NCI-H2029 treated with DMSO at 0.1 percent for 48 hours (cell line): ENCODE measurements at places on chromosomes 6 and 20.

- no peak for DNase-seq
Observed at GRCh38 chr6:41942067-41942851, 651 bp upstream of the CCND3 start.

- DNase-seq: peak; percentile 96
Observed at GRCh38 chr6:21928827-21929226, 335.3 kb downstream of the SOX4 start.

GRCh38 chr6:108596956-108597355, 36.2 kb downstream of the FOXO3 start:
- DNase-seq: no peak

DNA sequence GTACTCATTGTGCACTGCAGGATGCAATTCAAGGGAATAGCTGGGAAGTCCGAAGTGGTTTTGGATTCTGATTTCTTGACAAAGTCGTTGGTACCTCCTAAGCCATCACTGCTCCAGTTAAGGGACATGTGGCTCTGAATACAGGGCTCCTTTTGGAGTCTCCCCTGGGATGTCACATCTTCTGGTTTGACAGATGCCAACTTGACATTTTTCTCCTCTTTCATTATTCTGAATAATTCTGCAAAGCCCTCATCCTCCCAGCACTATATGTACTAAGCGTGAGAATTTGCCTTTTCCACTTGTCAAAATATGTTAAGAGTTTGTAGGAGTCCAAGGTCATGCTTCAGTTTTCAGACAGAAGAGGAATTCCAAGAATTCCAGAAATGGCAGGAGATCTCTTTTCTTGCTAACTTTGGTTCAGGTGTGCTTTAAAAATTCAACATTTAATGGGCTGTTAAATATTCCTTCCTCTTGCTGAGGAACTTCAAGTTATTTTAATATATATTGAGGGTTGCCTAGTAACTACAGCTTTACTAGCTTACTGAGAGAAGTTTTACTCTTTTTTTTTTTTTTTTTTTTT, 38.7 kb downstream of the DOK5 start:
- DNase-seq: no peak

- no peak for DNase-seq
Observed at GRCh38 chr20:11227602-11228001, 553.8 kb upstream of the JAG1 start.

DNA sequence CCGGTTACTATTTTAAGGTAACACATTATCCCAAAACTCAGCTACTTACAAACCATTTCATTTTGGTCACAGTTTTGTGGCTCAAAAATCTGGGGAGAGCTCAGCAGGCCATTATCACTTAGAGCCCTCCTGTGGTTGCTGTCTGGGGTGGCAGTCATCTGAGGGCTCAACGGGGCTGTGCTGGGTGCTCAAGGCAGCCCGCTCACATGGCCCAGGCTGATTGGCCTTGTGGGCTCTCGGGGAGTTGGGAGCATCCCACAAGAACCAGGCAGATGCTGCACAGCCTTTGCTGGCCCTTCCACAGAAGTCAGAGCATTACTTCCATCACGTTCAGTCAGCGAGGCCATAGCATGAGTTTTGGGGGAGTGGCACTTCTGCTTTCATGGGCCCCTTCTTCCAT, 6.3 kb upstream of the VSX1 start:
- DNase-seq: no peak

DNA sequence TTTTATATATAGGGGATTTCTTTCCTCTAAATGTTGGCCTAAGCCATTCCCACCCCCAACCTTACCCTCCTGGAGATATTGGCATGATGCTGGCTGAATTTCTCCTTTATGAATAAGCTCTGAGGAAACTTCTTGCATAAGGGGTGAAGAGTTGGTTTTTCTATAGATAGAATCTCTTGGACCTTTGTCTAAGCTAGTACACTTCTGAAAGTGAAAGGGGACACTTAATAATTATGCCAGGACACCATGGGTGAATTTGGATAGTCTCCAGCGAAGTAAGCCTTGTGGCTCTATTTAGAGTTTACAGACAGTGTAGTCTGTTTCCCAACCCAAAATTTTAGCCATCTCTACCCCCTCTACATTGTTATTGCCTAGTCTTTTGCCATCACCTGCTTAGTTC, 27.1 kb upstream of the FABP7 start:
- DNase-seq: no peak

- peak; percentile 64 for DNase-seq
Observed at GRCh38 chr6:93417421-93418013, 1.8 kb downstream of the EPHA7 start.

- DNase-seq: no peak
Observed at GRCh38 chr6:76420094-76420493, 347.6 kb upstream of the IMPG1 start.

- DNase-seq: no peak
Observed at GRCh38 chr20:51026269-51026668, 3.4 kb upstream of the KCNG1 start.

- DNase-seq: no peak
Observed at GRCh38 chr6:75460681-75461080, 32.9 kb downstream of the FILIP1 start.

DNA sequence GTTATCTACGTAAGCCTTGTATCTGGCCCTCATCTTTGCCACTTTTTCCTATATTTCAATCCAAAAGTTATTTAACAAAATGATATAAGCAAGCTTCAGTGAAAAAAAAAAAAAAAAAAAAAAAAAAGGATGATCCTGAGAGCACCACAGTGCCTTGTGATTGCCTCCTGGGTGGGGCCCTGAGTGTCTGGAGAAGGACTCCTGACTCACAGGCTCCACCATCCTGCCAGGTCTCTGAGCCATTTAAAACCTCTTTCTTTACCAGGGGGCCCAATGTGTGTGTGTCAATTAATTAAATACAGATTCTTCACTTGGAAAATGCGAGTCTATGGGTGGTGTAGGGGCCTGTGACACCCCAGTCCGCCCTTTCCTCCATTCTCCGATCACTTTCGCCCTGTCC, 105.2 kb downstream of the SMOC2 start:
- no peak for DNase-seq

DNA sequence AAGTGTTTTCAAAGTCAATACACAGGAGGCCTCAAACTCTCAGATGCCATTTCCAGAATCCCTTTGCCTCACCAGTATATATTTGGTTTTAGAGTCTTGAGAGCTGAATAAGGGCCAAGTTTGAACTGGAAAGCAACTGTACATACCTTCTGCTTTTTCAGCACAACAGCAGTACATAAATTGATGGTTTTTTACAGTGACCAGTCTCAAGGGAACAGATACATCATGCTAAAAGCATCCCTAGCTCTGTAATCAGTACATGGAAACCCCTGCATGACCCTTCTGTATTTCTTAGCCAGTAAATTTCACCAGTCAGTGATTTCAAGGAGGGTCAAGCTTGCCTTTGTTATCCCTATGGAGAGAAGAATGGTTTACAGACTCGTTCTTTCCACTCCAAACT, 40.6 kb upstream of the ECHDC1 start:
- no peak for DNase-seq

DNA sequence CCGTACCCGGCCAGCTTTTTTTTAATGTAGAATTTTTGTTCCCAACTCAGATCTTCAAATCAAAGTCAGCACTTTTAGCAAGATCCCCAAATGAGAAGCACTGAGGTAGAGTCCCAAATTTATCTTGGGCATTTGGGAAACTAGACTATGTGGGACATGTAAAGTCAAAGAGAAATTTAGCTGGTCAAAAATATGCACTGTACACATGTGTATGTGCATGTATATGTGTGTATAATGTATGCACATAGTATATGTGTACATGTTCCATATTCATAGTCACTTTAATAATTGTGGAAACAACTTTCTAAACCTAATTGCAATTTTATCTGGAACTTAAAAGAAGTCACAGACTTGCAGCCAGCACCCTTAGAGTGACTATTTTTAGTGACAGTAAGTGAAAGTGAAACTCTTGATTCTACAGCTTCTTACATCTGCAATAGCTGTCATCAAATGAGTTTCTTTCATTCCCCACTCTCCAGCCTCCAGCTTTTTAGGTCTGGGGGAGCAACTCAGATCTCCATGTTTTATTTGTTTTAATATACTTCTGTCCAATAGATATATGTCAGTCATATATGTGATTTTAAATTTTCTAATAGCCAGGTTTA, 53.6 kb downstream of the CDC40 start:
- no peak for DNase-seq

DNA sequence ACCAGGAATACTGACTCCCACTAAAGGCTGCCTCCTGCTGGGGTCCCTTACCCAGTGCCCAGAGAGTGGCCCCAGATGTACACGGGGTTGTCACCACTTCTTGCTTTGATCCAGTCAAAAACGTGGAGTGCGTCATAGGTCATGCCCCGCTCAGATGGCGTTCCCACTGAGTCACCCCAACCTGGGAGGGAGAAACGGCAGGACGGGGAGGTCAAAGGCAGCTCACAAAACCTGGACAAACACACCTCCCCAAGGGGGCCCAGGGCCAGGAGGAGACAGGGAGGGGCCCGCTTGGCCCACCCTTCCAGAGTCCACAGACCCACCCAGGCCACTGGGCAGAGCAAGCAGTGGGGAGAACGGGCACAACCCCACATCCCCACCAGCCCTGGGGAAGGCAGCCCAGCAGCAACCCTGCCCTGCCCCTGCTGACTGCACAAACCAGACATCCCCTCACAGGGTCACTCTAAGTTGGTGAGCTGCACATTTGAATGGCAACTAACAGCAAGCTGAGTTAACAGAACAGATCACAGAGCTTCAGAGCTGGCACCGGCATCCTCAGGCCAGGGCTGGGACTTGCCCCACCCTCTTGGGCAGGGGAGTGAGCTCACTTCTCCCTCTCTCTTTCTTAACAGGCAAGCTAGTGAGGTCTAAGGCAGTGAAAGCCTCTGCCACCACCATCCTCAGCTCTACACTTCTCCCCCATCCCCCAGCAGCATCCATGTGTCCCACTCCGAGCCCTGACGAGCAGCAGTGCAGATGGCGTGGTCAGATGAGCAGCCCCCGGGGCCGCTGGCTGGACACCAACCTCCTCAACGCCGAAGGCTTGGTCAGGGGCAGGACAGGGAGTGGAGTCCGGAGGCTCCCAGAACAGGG, 61.7 kb downstream of the PYGB start:
- DNase-seq: no peak

GRCh38 chr6:50707652-50708300, 5.5 kb upstream of the TFAP2D start:
- DNase-seq: no peak

- peak; percentile 40 for DNase-seq
Observed at GRCh38 chr20:62795023-62795761, 1.1 kb upstream of the MRGBP start.

DNA sequence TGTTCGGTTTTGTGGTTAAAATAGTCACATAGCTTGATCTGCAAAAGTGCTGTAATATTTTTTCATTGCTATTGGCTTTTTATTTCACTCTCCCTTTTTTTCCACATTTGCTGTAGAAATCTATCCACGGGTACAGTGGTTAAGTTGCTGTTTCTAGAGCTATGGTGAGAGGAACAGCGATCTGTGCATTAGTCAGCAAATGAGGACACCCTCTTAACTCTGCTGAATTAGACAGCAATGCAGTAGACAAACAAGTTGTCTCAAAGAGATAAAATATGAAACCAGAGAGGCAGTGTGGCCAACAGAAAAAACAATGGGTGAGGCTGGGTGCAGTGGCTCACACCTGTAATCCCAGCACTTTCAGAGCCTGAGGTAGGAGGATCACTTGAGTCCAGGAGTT, 17.6 kb upstream of the SYNJ2 start:
- peak; percentile 13 for DNase-seq

DNA sequence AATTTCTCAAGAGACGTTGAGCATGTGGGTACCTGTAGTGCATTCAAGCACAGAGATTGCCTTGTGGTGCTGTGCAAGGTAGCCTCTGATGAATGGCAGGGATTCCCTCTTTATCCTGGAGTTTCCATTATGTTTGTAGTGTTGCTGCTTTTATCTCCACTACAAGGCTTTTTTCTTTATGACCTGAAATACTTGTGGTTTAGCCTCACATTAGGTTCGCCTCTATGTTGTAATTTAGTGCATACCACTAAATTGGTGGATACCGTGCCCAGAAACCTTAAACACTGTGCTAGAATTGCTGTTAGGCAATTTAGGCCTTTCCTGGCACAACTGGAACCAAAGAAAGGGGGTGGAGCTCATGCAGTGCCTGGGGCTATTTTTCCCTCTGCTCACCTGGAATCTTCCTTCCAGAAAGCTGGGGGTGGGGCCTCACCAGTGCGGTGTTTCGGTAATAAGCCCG, 76.8 kb downstream of the NCOA7 start:
- DNase-seq: peak; percentile 91

DNA sequence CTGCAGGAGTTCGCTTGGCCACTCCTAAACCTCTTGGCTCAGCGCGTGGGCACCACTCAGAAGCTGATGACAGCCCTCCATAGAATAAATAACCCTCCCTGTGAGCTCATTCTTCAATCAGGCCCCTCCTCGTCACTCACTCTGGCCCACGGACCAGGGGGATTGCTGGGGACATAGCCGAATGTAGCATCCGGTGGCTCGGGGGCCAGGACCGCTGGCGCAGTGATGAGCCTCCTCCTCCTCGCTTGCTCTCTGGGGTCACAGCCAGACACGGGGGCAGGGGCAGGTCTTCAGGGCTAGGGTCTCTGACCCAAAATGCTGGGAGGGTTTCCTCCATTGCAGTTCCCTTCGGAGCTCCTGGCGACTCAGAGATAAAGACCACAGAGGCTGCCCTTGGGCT, 79.9 kb downstream of the TFAP2C start:
- no peak for DNase-seq

DNA sequence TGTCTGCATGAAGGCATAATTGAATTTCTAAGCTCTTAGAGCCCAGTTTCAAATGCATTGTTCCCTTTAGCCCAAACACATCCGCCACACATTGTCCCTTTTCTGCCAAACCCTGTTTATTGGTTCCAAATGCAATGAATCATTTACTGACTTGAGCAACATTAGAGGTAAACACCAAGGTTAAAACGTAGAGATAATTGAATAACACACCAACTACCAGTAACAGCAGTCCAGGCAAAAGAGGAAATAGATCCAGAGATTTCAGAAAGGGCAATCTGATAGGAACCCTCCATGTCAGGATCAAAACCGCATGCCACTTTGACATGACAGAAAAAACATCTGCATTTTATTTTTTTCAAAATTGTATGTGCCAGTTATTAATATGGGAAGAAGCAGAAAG, 114.8 kb downstream of the PKHD1 start:
- DNase-seq: no peak

GRCh38 chr20:42844751-42845150, 345.0 kb downstream of the PTPRT start:
- DNase-seq: no peak

DNA sequence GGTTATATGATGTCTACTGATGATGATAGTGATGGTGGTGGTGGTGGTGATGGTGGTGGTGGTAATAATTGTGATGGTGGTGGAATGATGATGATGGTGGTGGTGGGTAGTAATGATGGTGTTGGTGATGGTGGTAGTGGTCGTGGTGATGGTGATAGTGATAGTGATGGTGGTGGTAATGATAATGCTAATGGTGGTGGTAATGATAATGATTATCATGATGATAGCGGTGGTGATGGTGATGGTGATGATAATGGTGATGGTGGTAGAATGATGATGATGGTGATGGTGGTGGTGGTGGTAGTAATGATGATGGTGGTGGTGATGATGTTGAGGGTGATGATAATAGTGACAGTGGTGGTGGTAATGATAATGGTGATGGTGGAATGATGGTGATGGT, 4.5 kb upstream of the LPA start:
- no peak for DNase-seq
